ENCODE measurements at places on chromosomes 3 and 15. TPM values are rescaled to one million over a fixed set of nuclear protein-coding genes. Genes with fewer than 3 reads are reported as not detected.

GRCh38 chr15:49265911-49266310 lies 95.9 kb downstream of the GALK2 start:
- no peak for DNase-seq

DNA sequence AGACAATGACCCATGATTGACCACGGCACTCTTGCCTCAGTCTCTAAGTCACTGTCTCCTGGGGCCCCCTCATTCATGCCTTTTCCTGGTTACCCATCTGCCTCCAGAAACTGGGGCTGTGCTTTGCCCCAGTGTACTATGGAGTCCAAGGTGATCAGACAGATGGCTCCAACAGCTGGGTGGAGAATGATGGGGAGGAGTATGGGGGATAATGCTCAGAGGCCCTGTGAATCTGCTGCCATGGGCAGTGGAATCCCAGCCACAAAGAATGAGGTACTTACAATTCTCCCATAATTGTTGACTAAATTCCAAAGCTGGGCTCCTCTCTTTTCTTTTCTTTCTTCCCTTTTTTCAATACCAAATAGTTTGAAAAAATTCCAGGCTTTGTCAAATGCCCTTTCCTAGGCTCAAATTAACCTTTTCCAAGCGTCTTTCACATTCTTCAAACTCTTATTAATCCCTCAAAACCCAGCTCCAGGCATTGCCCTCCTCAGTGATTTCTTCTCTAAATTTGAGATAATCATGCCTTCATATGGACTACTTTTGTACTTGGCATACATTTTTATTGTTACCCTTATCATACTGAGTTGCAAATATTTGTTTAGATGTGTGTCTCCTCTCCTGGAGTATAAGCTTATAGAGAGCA lies 148.5 kb upstream of the ICE2 start:
- no peak for DNase-seq

GRCh38 chr3:171797265-171797679 lies 13.0 kb downstream of the PLD1 start:
- DNase-seq = no peak

GRCh38 chr3:20240154-20240883 lies 54.3 kb upstream of the SGO1 start:
- DNase-seq = no peak

- no peak for DNase-seq
These were observed 802 bp downstream of the RCN2 start for GRCh38 chr15:76932135-76932966.

DNA sequence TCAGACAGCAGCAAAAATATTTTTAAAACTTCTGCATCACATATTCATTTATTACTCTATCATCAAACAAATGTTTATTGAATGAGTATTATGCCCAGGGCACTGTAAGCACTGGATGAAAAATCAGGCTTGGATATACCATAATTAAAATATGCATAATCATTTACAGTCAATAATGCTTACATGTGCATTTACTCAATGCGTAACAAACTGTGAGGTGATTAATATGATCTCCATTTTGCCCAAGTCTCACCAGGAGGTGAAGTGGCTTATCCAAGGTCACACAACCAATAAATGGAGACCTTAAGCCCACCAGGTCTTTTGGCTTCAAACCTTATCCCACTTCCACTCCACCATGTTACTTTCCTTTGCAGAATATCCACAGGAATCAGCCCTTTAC lies 117.3 kb upstream of the SLC24A5 start:
- DNase-seq = no peak

- DNase-seq = no peak
These were observed 41.7 kb downstream of the CCR3 start for GRCh38 chr3:46283881-46284450.

GRCh38 chr3:67325231-67325630 lies 327.1 kb downstream of the KBTBD8 start:
- no peak for DNase-seq

GRCh38 chr3:52014613-52015012 lies 18.9 kb upstream of the RPL29 start:
- DNase-seq = peak; percentile 16

DNA sequence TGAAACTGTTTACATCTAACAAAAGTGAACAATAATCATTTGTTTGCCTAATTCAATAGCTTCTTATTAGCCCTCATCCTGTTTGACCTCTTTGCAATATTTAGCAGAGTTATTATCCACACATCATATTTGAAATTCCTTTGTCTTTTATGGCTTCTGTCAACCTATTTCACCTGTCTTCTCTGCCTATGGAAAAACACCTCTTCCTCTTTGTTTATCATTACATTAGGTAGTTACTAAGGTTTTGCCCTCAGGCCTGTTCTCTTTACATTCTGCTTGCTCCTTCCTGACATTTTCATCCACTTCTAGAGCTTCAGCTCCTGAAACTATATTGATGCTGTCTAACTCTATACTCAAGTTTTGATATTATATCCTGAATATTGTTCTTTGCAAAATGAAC lies 183.0 kb downstream of the SUCNR1 start:
- no peak for DNase-seq

DNA sequence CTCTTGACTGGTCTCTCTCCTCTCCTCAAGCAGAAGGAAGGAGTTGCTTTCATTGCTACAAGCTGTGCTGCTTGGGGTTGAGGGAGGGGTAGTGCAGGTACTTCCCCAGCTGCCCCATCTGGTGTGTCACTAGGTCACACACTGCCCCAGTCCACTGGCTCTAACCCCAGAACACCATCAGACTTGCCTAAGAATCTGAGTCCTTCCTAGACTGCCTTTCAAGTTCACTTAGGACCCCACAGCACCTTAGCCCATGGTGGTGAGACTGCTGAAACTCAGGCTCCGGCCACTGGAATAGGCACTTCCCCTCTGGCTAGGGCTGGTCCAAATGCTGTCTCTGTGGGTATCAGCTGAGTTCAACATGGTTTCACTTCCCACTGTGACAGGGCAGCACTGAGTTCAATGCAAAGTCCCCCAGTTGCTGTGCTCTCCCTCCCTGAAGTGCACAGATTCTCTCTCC lies 279.7 kb upstream of the GOLGA6L4 start:
- no peak for DNase-seq

DNA sequence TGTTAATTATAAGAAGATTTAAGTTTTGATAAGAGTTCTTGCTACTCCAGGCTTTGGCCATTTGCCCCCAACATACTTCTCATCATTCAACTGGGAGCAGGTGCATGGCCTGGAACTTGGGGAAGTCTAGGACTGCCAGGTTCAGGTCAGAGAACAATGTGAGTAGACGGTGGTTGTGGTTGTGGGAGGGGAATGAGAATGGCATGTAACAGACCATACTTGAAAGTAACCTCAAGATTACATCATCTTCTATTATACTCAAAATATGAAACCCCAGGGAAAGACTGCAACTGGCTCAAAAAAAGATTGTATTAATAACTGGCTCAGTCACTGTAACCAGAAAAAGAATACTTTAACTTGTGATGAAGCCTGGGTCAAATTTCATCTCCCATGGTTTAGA lies 364.9 kb upstream of the DPPA4 start:
- no peak for DNase-seq

- no peak for DNase-seq
These were observed 7.6 kb downstream of the ICE2 start for GRCh38 chr15:60471314-60471713.

- DNase-seq = no peak
These were observed 67.1 kb upstream of the SEC13 start for GRCh38 chr3:10387881-10388609.

DNA sequence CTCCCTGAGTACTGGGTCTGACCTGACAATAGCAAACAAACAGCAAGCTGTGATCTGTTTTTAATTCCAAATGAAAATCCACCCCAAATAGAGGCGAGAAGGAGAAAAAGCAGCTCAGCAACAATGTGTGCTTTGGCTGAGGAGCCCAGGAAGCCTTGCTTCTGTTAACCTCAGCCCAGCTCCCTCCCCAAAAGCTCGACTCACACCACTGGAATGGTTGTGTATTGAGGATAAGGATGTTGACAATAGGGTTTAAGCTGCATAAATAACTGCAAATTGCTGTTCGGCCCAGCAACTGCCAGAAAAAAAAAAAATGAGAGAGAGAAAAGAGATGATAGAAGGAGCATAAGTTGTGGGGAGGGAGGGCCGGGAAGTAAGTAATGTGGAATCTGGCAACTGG lies 104.0 kb upstream of the TBC1D5 start:
- no peak for DNase-seq

DNA sequence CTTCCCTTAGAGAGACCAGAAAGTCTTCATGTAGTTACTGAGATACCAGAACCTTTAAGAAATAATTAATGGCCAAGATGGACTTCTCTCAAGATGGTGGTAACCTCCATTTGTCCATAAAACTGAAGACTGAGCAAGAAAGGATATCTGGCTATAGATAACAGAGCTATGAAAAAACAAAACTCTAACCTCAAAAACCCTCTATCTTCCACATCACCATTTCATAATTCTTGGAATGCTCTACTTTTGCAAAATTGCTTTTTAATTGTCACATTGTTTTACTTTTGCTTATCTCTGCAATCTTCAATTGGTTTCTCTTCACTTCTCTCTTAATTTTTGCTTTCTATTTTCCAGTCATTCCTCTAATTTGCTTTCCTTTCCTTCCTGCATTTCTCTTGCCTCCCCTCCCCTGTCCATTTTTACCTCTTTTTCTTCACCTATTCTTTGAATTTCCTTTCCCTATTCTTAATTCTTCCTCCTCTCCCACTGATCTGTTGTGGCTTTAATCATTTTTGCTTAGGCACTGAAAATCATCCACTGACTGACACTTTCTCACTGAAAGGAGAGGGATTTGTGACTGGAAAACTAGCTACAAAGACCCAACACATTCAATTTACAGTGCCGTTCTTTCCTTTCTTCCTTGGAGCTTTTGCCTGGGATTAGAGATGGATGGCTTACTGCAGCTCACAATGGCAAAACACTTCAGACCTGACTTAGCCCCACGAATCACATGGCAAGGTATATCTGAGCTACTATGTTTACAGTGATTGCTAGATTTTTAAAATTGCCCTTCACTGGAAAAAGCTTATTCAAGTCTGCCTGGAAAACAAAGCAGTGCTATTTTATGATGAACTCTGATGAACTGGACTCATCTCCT lies 242.8 kb downstream of the CHST2 start:
- DNase-seq = no peak

The UBAP1L gene
- 1.1 TPM for polyA plus RNA-seq

The CAMP gene
- not detected for polyA plus RNA-seq

The SEMA3G gene
- polyA plus RNA-seq = 6.2 TPM

The UBA3 gene
- 20.5 TPM for polyA plus RNA-seq

The MUC20 gene
- 1.4 TPM for polyA plus RNA-seq

The SERPINI2 gene
- not detected for polyA plus RNA-seq

The PRTG gene
- 0.15 TPM for polyA plus RNA-seq

The EPB42 gene
- not detected for polyA plus RNA-seq

The CFAP161 gene
- 0.03 TPM for polyA plus RNA-seq

The IL5RA gene
- not detected for polyA plus RNA-seq

The ATP13A4 gene
- 0.18 TPM for polyA plus RNA-seq

The LMCD1 gene
- polyA plus RNA-seq = 1,120 TPM

The DISP2 gene
- polyA plus RNA-seq = 0.42 TPM

The MST1R gene
- 0.38 TPM for polyA plus RNA-seq

The FETUB gene
- polyA plus RNA-seq = not detected

The EIF4E3 gene
- 25.1 TPM for polyA plus RNA-seq
